ENCODE measurements at places on chromosomes 11 and 22.

- DNase-seq = peak; percentile 72
These were observed 1.2 kb upstream of the TYMP start for GRCh38 chr22:50530877-50531545.

DNA sequence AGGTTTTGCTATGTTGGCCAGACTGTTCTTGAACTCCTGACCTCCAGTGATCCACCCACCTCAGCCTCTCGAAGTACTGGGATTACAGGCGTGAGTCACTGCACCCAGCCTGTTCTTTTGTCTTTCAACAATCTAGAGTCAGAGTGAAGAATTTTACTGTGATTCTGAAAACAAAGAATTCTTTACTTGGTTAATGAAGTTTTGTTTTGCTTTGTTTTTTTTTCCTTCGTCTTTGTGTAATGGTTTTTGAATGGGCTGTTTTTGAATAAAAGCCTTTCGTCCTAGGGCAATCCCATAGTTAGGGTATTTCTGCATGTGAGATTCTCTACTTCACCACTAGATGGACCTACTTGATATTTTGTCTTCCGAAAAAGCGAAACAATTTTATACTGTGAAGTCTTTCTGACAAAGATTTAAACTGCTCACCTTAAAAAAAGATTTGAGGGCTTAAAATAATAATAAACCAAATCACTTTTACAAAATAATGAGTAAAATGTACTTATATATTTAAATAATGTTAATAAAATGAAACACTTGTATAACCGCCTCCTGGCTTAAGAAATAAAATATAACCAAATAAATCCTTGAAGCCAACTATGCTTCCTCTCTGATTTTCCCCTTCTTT lies 43.4 kb upstream of the SC5D start:
- DNase-seq = no peak

GRCh38 chr22:44658311-44658953 lies 43.6 kb upstream of the PRR5 start:
- no peak for DNase-seq

GRCh38 chr11:96396637-96397036 lies 6.8 kb downstream of the JRKL start:
- DNase-seq = no peak

GRCh38 chr11:63510360-63511047 lies 4.6 kb downstream of the LGALS12 start:
- no peak for DNase-seq

DNA sequence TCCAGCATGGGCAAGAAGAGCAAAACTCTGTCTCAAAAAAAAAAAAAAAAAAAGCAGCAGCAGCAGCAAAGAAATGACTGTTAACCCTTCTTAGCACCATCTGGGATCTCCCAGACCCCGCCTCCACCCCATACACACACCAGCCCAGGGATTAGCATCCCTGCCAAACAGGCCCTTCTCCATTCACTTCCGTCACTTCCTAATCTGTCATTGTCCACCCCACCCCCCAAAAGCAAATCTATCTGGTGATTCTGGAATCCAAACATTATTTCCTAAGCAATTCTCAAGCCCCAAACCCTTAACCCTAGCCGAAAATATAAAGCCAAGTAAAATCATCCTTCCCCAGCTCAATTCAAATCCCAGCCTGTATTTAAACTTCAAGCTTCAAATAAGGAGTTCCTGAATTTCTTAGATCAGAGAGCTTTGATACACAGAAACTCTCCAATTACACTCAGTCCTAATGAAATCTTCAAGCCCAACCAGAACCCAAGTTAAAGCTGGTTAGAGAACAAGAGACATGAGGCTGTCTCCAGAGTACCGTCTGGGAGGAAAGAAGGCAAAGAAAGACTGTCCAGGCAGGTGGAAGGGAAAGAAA lies 6.0 kb upstream of the AHNAK start:
- no peak for DNase-seq

DNA sequence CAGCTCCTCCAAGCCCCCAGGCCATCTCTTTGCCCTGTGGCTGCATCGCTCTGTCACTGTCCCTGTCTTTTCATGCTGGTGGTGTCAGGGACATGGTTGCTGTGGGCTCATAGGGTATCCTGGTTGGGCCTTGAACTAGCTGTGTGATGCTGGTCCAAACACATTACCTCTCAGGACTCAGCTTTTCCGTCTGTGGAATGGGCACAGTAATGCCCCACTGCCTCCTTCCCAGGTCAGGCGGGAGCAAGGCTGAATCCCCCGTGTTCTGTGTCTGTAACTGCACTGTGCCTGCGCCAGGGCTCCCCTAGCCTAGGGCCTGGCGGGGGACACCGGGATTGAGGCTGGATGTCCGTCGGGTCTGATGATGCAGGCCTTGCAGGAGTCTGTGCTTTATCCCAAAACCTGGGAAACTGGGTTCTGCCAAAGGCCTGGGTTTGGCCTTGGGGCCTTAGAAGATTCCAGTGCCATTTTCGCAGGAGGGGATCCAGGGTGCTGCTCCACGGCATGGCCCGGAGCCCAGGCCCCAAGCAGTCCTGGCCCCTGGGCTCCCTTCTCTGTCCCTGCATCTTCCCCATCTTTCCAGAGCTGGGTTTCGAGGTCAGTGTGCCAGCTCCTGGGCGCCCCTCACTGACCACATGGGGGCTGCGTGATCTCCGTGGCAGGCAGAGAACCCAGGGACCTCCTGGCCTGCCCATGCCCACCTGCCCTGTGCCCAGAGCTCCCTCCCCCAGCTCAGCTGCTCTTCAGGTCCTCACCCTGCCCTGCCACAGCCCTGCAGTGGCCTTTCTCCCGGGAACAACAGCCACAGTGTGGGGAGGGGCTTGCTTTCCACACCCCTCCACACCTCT lies 32.7 kb upstream of the CELSR1 start:
- DNase-seq = no peak

- no peak for DNase-seq
These were observed 674.1 kb upstream of the ARHGAP42 start for GRCh38 chr11:100013011-100013410.

DNA sequence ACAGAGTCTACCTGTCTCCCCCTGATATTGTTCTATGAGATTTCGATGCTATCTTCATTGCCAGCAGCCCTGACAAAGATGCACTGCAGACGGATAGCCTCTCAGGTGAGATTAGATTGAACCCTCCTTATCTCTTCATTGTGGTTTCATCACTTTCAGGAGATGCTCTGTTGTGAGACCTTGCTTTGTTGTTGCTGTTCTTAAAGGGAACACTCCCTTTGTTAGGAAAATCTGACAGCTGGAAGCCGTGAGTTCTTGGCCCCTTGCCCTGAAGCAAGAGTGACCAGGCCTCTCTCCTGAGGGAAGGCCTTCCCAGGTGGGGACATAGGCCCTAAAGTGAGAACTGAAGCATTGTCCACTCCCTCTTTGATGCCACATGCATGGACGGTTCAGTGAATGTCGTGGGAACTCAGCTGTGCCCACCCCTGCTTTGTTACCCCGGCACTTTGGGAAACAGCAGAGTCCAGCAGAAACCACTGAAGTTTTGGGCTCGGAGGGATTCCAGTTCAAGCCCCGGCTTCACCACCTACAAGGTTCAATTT lies 976.1 kb downstream of the TBC1D22A start:
- no peak for DNase-seq

GRCh38 chr11:35083431-35084238 lies 55.3 kb upstream of the CD44 start:
- peak; percentile 55 for DNase-seq

DNA sequence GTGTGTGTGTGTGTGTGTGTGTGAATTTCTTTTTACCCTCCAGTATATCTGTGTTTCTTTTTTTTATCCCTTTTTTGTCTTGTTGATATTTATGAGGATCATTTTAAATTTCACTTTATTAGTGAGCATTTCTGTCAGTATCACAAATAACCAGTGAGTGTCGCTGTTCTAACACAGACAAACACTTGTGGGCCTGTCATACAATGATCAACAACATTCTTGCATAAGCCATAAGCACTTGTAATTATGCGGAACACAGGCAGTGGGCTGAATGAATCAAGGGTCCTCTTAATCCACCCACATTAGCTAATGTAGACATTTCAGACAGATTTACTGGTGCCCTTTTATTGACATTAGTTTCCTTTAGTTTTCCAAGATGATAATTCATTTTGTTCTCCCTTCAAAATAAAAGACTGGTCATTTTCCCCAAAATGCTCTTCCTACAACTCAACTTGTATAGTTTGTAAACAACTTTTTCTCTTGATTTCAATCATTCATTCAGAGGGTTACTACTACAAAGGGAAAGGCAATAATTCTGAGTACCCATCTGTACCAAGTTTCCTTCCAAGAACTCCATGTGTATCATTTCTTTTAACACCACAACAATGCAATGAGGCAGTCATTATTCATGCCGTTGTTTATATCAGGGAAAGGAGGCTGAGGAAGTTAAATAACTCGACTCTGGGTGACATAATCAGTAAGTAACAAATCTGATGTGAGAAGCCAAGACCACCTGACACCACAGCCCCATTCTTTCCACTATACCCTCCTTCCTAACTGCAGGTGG lies 34.5 kb upstream of the ANO3 start:
- no peak for DNase-seq

- no peak for DNase-seq
These were observed 128.1 kb downstream of the CCDC34 start for GRCh38 chr11:27234961-27235360.

DNA sequence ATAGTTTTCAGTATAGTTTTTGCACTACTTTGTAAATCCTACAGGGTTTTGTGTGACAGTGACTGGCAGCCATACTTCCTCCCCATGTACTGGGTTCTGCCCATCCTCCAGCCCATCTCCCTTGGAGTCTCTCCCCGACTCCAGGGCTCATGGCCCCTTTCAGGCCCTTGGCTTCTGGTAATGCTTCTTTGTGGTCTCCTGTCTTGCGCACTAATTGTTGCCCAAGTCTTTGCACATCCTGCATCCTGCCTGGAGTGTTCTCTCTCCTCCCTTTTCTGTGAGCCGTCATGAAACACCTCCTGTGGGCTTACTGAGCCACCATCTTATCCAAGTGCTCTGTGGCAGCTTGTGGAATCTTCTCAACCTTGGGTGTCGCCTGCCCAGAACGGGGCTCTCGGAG lies 11.4 kb upstream of the KCNQ1OT1 start:
- no peak for DNase-seq

DNA sequence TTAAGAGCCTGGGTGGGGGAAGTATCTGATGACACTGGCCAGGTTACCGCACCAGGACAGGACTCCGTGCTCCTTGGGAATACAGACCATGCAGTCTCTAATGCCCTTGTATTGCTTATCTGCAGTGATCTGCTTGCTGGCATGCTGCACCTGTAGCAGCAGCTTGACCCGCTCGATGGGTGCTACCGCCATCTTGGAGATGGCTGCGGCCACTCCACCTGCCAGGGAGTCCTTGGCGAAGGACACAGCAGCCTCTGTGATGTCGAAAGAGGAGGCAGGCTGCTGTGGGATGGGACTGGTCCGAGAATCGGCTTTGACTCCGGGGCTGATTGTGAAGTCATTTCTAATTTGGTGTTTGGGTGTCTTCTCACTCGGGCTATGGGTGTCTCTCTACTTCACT lies 3.1 kb downstream of the WBP2NL start:
- no peak for DNase-seq

DNA sequence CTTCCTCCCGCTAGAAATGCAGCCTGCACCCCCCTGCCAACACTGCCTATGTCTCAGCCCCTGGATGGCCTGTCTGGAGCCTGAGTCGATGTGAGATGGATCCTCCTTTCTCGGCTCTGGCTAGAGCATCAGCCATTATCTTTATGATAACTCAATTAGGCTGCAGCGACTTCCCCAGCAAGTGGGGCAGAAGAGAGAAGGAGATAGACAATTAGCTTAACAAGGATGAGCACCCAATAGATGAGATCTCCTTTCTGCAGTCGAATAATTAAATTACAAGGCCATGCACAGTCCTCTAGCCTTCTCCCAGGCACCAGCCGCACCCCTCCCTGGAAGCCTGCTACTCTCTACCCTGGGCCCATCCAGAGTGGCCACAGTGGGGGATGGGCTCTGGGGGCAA lies 179.3 kb downstream of the CEP164 start:
- no peak for DNase-seq

DNA sequence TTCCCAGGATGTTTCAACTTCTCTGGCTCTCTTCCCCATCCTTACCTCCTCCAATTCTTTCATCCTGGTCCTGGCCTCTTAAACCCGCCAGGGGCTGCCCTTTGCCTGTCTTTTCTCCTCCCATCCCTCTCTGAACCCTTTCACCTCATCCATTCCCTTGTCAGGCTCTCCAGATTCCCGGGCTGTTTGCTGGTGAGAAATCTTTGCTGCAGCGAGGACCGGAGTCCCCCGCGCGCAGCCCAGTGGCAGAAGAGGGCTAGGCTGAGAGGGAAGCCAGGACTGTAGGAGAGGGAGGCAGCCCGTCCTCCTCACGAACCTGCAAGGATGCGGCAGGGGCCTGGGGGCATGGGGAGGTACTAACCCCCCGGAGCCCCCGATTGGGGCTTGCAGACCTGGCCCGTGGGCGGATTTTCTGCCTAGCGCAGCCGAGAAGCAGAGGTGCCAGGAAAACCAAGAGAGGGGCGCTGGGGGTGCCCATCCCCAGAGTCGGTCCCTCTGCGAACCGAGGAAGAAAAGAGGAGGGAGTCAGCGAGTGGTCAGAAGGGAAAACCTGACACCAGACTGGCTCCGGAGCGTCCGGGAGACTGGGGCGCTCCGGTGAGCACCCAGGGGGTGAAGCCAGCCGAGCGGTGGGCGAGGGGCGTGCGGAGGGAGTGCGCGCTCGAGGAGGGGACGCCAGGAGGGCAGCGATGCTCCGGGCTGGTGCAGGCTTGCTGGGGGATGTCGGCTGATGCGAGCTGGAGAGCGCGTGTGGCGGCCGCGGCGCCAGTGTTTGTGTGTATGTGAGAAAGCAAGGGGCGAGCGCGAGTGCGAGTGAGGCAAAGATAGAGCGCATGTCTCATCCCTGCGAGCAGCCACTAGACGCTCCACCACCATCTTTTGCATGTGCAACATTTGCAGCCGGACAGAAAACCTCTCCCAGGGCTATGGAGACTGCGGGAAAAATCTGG lies at the start of gene GRIA4:
GRIA4 (plus strand) TSS at position 242 of the 950 bp plus-strand sequence. CDS start 925 bp downstream, outside the sequence.
- DNase-seq = no peak

DNA sequence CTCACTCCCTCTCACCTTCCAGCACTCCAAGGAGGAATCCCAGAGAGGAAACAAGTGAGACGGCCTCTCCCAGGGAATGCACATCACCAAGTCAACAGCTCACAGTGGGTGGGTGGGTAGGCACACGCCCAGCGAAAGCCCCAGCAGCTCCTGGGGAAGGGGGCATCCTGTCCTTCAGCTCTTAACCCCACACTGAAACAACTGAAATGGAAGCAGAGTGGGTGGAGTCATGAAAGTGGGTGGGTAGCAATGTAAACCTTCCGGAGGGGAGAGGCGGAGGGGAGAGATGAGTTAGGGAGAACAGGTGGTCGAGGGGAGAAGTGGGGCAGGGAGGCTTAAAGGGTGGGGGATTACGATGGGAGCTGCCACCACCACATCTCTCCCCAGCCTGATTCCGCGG lies 5.4 kb downstream of the MCHR1 start:
- DNase-seq = no peak
